GM13976 (cell line): ENCODE measurements at places on chromosomes 11 and 22.

- DNase-seq: no peak
Measured at GRCh38 chr11:64400102-64400501, 41.1 kb downstream of the RPS6KA4 start.

DNA sequence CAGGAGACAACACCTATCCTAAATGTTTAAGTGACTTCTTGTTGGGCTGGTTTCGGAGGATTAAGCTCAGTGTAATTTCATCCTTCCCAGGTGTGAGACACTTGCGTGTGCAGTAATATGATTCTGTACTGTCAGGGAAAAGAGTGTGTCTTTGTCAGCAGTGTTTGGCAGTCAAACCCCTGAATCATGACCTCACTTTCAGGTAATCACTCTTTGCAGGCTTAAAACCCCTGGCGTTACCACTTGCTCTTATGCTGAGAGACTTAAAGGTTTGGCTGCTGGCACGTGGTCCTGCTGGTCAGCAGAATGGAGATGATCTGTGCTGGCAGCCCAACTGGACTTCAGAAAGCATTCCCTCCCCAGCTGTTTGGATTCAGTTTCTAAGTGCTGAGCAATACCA lies 56.1 kb downstream of the APIP start:
- no peak for DNase-seq

GRCh38 chr11:66221726-66222236 lies 46.7 kb upstream of the RAB1B start:
- DNase-seq: peak; percentile 60

GRCh38 chr11:96293598-96294021 lies 49.4 kb downstream of the MAML2 start:
- peak; percentile 53 for DNase-seq

- DNase-seq: no peak
Measured at GRCh38 chr22:28714043-28714628, 27.5 kb downstream of the CHEK2 start.

- DNase-seq: no peak
Measured at GRCh38 chr11:65280646-65281045, 18.9 kb downstream of the POLA2 start.

GRCh38 chr11:129226207-129226798 lies 34.2 kb upstream of the ARHGAP32 start:
- DNase-seq: no peak

- DNase-seq: no peak
Measured at GRCh38 chr11:82714346-82715174, 19.1 kb downstream of the FAM181B start.

- DNase-seq: no peak
Measured at GRCh38 chr11:86673055-86673843, 833 bp upstream of the ME3 start.

GRCh38 chr22:20238536-20238900 lies 29.6 kb downstream of the RTN4R start:
- DNase-seq: peak; percentile 93

- no peak for DNase-seq
Measured at GRCh38 chr11:41666951-41667653, 207.7 kb upstream of the LRRC4C start.

GRCh38 chr22:31247726-31248125 lies 35.6 kb downstream of the LIMK2 start:
- no peak for DNase-seq

- DNase-seq: no peak
Measured at GRCh38 chr11:66563832-66564231, 4.6 kb downstream of the CTSF start.

- no peak for DNase-seq
Measured at GRCh38 chr22:46256358-46256958, 6.4 kb upstream of the CDPF1 start.
